ENCODE measurements at places on chromosomes 1 and 21.

DNA sequence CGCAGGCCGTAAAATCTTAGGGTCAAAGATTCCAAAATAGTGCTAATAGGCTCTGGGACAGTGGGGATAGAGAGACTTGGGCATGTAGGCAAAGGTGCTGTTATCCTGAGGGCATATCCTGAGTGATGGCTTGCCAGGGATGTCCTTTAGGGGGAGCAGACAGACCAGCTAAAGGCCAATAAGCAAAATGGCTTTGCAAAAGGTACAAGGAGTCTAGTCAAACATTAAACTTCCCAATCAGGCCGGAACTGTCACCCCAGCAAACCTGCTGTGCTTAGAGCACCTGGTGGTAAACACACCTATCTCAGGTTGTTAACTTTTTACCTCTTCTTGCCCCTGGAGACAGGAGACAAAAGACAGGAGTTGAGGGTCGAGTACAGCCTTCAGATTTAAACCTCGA lies 49.1 kb downstream of the TRABD2B start:
- DNase-seq = no peak

- no peak for DNase-seq
Measured at GRCh38 chr1:34054920-34055319, 110.1 kb downstream of the CSMD2 start.

- DNase-seq = no peak
Measured at GRCh38 chr1:172343240-172344160, 77.0 kb upstream of the C1orf105 start.

DNA sequence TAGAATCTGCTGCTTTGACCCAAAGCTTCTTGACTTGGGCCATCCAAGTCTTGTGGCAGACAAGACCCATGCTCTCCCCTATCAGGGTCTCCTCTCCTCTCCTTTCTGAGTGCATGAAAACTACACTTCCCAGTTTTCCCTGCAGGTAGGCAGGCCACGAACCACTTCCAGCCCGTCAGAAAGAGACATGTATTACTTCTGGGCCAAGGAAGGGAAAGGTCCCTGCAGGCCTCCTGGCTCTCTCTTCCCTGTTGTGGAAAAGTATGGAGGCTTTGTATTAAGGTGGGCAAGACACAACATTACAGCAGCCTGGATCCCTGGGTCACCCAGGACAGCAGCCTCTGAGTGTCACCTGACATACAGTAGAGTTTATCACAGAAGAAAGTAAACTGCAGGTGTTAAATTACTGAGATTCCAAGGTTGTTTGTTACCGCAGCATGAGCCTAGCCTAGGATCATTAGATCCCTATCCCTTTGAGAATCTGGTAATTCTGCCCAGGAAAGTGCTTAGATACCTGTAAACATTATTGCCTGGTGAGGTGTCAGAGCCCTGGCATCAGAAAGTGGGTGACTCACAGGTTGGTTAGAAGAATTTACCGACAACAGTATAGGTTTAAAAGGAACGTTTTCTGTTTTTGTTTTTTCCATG lies 717.3 kb downstream of the MATN1 start:
- no peak for DNase-seq

GRCh38 chr1:175157200-175157599 lies 35.4 kb downstream of the KIAA0040 start:
- no peak for DNase-seq

GRCh38 chr1:157359314-157360022 lies 192.8 kb downstream of the FCRL5 start:
- DNase-seq = no peak

DNA sequence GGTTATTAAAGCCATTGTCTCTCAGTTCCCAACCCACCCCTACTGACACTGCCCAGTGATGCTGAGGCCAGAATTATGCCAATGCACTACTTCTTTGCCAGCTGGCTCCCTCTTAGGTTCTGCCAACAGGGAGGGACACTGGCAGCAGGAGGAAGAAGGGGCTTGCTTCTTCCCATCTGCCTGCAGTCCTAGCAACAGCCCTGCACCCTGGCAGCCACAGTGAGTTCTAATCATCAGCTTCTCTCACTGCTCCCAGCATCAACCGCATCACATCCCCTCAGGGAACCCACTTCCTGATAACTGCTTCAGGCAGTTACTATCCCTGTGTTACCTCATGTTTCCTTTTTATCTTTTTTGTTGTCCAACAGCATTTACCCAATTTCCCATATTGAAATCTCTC lies 86.2 kb downstream of the UBR4 start:
- DNase-seq = no peak

- DNase-seq = no peak
Measured at GRCh38 chr1:203765029-203765837, at the start of gene LAX1. Gene LAX1 (plus strand): TSS chr1:203765183. CDS start chr1:203765566, 383 bp downstream.

DNA sequence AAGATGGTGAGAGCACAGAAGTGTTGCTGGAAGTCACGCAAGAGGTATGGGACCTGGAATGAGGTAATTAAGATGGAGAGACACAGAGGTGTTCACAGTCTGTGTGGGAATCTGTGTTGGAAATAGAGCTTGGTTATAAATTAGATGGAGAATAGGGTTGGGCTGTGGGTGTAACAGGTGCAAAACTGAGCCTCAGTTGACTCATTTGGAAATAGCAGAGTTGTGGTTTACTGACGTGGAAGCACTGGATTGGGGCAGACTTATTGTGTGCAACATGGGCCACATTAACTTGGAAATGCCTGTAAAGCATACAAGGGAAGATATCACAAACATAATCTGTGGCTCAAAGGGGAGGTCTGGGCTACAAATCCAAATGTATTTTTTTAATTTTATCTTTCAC lies 13.0 kb downstream of the CAMSAP2 start:
- no peak for DNase-seq

GRCh38 chr1:24095140-24095859 lies 16.6 kb downstream of the MYOM3 start:
- DNase-seq = no peak

GRCh38 chr1:26993237-26994019 lies at the start of gene TRNP1:
Gene TRNP1 (plus strand): TSS chr1:26993692. CDS start chr1:26993787, 95 bp downstream.
- DNase-seq = peak; percentile 72

- no peak for DNase-seq
Measured at GRCh38 chr1:191504999-191505398, 653.3 kb upstream of the RGS18 start.

DNA sequence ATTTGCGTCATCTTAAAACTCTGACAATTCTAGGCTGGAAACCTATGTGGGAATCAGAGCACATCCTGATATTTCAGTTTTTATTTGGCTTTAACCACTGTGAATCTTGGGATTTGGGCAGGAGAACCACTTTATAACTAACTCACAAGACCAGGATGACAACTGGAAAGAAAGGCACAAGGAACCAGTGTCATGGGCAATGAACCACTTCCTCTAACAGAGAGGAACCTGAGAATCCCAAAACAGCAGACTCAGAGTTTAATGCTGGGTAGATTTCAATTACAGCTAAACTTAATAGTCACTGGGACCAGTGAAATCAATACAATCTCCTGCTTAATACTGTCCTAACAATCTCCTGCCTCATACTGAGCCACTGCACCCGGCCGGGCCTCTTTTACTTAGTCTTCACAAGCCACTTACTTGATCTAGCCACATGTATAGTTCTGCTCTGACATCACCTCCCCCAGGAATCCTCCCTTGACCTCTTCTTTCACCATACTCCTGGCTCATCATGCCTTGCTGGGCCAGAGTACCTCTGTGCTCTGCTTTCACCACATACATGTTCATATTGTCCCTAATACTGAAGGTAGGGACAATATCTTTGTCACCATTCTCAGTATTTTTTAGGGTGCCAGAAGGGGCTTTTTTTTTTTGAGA lies 20.2 kb upstream of the SLFNL1 start:
- DNase-seq = no peak

Measured in neuronal stem cell (in vitro differentiated cells).